ENCODE measurements at places on chromosomes 3 and 15.

DNA sequence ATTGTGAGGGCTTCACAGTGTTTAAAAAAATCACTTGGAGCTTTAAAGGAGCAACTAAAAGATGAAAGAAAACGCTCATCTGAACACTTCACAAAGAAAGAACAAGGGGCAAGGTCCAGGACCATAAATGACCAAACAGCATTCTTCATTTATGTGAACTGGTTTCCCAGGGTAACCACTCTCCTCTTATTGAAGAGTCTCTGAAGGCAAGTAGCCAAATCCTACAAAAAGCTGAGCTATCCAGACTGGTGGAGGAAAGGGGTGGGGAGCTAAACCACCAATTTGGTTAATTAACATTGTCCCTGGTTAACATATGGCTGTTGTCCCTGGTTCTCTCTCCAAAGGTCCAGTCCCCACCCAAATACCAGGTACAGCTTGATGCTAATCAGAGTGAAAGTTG lies 58.1 kb downstream of the OSBPL10 start:
- no peak for DNase-seq

DNA sequence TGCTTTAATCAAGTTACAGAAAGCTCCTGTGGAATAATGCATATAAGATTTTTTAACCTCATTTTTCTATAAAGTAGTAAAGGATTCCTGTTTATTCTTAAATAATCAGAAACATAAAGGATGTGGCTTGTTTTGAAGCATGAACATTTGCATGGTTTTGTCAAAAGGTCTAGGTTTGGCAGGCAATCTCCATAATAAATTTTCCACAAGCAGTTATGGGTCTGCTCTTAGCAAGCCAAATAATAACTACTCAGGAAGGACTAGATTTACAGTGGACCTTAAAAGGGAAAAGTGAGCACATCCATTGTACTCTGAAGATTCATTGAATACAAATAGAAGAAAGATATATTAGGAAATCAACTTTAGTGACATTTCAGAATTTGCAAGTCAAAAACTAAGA lies 407.3 kb upstream of the CBLB start:
- no peak for DNase-seq

GRCh38 chr3:193789455-193789854 lies 196.4 kb downstream of the OPA1 start:
- no peak for DNase-seq

DNA sequence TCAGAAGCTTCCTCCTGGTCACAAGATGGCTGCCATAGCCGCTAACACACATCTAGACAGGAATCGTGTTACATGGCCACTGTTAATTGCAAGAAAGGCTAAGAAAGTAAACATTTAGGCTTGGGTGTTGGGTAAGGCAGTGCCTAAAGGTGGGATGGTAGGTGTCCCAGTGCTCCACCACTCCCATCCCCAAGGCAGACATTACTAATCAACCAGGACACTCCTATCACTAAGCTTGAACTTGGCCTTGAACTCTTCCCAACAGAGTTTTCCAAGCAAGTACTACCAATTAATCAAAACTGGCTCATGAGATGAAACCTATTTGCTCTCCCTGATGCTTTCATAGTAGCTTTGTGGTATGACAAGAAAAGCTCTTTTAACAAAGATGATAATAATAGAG lies 37.9 kb upstream of the C3orf80 start:
- DNase-seq: no peak

DNA sequence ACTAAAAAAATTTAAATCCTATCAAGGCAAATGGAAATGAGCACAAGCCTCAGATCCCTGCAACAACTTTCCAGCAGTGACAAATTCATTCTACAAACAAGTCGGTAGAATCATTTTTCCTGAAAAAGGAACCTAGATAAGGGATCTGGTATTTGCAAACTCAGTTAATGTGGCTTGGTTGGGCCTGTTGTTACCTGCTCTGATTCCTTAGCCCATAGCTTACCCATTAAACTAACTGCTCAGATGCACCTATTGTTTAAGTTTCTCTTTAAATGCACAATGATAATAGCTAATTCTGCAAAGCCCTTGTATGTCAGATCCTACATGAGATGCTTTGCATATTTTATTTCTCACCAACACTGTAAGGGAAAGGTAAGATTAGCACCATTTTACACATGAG lies 377.4 kb upstream of the RGMA start:
- no peak for DNase-seq

DNA sequence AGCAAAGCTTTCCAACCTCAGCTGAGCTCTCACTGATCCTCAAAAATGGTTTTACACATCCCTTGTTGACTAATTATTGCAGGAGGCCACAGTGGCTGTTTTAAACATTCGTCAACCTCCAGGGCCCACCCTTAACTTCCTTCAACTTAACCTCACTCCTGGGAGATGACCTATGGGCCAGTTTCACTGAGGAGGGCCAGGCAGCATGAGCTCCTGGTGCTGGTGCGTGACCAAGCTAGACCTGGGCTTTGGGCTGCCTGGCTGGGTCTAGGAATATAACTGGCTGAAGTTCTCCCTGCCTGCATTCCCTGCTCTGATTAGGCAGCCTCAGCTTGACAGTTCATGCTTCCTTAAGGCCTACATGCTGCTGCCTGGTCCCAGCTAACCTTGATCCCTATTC lies 273.7 kb upstream of the ATP11B start:
- no peak for DNase-seq

GRCh38 chr3:196974661-196975060 lies 6.0 kb upstream of the PIGZ start:
- DNase-seq: no peak

- no peak for DNase-seq
These were observed 19.7 kb downstream of the GOLGA6A start for GRCh38 chr15:74062671-74063070.

- no peak for DNase-seq
These were observed 24.5 kb upstream of the ARNT2 start for GRCh38 chr15:80379693-80380092.

GRCh38 chr3:38360345-38360744 lies 13.8 kb downstream of the XYLB start:
- DNase-seq: no peak

GRCh38 chr15:42499858-42500609 lies 4.6 kb downstream of the SNAP23 start:
- DNase-seq: no peak

DNA sequence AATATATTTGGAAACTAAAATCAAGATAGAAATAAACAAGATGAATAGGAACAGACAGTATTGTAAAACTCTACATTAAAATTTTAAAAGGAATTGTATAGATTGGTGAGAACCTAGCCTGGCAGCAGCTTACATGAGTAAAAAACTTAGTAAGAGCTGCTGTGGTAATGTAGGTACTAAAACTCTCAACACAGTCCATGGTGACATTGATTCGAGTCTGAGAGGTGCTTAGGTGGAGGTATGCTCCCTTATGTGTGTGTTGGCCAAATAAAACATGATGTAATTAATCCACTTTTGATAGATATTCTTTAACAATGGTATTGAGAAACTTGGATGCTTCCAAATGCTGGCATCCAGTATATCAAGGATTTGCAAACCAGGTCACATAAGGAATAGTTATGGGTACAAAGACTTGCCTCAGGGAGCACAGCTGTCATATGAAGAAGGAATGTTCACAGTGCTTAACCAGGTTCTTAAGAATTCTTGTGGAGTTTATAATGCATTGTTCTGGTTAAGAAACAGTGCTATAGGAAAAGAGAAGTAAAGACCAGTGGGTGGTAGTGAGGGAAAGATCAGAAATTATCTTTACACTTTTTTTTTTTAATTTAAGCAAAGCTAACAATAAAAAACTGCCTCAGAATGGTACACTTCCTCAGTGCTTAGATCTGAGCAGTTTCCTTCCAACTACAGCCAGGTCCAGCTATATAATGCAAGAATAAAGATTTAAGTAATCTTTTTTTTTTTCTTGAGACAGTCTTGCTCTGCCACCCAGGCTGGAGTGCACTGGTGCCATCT lies 24.6 kb upstream of the IL20RB start:
- DNase-seq: no peak

GRCh38 chr3:113103588-113103987 lies 107.8 kb upstream of the BOC start:
- no peak for DNase-seq

DNA sequence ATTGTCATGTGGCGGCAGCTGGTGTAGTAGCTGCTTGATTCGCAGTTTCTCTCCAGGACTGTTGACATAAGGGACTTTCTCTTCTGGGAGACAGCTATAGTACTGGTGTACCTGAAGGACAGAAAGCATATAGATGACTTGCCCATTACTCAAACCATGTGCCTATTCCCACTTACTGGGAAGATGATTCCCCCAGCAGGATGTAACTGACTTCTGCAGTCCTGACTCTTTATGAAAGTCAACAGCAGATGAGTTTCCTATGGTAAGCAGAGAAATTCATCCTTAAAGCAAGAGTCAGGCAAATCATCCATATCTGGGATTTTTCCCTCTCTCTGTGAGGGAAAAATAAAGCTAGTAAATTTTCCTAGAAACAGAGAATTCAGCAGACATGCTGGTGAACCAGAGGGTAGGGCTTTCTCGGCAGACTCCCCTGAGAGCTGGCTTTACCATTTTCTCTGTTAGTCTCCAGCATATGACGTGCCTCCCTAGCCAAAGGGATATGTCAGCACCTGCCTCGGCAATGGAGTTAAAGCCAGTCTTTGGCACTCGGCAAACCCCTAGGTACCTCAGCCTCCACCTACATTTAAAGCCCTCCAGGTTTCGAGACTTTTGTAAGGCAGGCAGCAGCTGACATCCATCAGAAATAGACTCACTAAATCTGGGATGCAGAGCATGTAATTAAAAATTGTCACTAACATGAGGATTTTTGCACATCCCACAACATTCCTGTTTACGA lies 62.1 kb downstream of the PRICKLE2 start:
- DNase-seq: no peak

DNA sequence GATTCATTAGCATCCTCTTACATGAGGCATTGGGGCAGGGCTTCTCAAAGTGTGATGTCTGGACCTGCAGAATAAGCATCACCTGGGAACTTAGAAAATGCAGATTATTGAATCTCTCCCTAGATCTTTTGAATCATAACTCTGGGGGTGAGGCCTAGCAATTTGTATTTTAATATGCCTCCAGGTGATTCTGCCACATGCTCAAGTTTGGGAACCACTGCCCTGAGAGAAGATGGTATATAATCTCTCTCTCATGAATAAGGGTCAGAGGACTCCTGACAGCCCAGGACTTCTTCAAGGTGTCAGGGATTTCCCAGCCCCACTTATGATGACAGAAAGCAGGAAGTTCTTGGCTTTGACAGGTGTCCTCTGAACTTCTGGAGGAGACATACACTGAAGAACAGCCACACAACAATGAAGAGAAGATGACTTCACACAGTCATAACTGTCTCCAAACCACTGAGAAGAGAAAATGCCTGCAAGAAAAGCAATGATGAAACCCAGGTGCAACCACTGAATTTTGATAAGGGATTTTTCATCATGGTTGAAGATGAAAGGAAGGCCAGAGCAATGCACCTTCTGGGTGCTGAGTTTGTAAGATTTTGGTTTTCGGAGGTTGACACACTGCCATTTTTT lies 211.9 kb upstream of the MRPL3 start:
- no peak for DNase-seq

DNA sequence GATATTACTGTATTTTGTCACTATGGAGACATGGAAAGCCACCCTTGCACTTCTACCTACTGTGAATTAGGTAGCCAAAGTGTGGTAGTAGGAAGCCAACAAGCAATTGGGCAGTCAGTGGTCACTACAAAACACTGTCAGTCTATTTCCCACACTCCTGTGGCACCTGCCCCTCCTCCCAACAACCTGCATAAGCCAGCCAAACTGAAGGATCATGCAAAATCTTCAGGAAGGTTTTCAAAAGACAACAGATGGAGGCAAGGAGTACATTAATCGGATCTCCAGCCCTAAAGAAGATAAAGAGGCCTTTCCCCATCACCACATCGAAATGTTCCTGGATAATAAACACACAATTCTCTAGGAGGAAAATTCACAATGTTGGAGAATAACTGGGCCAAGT lies 11.9 kb downstream of the POMGNT2 start:
- no peak for DNase-seq

- DNase-seq: no peak
These were observed 217.3 kb upstream of the GOLIM4 start for GRCh38 chr3:168312984-168313383.

- no peak for DNase-seq
These were observed 34.3 kb downstream of the ZBTB38 start for GRCh38 chr3:141402476-141403171.

Measured in T follicular helper cell (primary cell).